ENCODE measurements at places on chromosomes 2 and 18.

DNA sequence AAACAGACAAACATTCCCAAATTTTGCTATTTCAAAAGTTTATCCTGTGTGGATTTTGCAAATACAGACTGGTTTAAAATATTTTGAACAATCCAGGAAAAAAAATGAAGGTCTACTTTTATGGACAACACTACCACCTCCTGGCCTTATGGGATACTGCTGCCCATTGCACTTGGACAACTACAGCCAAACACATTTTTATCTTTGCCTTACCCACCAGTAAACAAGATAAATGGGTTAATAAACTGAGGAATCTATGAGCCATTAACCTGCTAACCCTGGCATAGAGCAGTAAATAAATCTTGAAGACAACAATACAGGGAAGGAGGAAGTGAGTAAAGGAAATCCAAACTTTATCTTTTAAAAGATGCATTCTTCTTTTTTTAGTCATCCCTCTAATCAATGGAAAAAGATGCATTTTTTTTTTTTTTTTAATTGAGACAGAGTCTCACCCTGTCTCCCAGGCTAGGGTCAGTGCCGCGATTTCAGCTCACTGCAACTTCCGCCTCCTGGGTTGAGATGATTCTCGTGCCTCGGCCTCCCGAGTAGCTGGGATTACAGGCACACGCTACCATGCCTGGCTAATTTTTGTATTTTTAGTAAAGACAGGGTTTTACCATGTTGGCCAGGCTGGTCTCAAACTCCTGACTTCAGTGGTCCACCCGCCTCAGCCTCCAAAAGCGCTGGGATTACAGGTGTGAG is 2.1 kb upstream of the SPIRE1 start:
- DNase-seq, result no peak

GRCh38 chr2:36441065-36441625 is 85.6 kb downstream of the CRIM1 start:
- DNase-seq, result no peak

DNA sequence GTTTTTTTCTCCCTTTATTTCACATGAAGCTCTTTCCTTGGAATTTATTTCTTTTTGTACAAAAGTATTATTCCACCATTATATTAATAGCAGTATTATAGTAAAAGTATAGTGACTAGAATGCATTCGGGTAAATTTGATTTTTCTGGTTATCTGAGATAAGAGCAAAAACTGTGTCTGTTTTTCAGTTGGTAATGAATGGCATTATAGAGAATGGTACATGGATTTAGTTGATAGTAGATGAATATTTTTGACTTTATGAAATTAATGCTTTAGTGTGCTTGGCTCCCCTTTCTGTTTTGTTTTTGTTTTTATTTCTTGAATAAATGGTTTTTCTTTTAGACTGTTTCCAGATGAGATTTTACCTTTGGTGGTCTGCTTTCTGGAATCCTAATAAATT is 71.8 kb downstream of the MTA3 start:
- no peak for DNase-seq

DNA sequence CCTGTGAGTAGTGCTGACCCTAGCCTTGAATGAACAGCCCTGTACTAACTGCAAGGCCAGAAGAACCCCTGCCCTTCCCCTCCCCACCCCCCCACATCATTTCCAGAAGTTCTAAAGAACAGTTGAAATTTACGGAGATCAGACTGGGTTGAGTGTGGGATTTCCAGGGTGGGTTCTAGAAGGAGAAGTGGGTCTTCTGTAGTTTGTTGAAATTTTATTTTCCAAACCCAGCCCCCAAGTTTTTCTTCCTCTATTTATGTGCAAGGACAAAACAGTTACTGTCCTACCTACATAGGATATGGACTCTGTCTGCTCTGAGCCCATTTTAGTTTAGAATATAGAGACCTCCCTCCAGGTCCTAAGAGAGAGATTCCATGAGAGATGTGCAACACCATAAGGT is 26.3 kb upstream of the CASP10 start:
- DNase-seq, result no peak

GRCh38 chr18:78422336-78422735 is 557.3 kb upstream of the SALL3 start:
- no peak for DNase-seq

- DNase-seq, result no peak
These were observed 70.9 kb downstream of the NCKAP5 start for GRCh38 chr2:133497270-133497893.

DNA sequence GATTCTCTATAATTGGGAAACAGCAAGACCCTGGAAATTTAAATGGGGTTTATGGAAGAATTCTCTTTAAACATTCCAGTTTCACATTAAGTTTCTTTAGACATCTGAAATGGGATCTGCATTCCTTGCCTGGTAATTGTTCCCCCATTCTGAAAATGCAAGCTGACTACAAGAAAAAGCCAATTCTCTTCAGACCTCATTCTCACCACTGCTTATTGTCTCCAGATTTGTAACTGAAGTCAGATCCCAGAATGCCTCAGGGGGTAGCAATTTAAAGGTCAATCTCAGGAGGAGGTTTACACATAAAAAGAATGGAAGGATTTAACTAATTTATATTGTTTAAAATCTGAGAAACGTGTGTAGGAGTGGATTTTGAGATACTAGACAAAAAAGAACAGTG is 41.2 kb downstream of the COL3A1 start:
- DNase-seq, result no peak

DNA sequence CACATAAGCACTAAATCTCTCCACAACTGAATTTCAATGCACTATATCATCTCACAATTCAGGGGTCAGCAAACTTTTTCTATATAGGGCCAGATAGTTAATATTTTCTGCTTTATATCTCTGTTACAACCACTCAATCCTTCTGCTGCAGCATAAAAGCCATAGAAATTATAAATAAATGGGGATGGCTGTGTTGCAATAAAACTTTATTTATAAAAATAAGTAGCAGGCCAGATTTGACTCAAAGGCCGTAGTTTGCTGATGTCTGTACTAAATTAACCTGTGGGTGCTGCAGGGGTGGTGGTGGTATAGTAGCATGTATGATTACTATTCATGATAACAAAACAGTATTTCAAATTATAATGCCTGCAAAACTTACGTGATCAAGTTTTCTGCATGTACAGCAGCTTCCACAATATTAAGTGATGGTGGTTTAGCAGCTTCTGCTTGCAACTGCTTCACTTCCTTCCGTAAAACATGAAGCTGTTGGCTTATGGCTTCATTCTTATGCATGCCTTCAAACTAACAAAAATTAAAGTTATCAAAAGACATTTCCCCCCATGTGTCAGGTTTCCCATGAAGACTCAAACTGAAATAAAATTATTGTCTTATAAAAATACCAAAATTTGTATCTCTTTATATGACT is 64.1 kb downstream of the SIGLEC15 start:
- DNase-seq, result no peak

DNA sequence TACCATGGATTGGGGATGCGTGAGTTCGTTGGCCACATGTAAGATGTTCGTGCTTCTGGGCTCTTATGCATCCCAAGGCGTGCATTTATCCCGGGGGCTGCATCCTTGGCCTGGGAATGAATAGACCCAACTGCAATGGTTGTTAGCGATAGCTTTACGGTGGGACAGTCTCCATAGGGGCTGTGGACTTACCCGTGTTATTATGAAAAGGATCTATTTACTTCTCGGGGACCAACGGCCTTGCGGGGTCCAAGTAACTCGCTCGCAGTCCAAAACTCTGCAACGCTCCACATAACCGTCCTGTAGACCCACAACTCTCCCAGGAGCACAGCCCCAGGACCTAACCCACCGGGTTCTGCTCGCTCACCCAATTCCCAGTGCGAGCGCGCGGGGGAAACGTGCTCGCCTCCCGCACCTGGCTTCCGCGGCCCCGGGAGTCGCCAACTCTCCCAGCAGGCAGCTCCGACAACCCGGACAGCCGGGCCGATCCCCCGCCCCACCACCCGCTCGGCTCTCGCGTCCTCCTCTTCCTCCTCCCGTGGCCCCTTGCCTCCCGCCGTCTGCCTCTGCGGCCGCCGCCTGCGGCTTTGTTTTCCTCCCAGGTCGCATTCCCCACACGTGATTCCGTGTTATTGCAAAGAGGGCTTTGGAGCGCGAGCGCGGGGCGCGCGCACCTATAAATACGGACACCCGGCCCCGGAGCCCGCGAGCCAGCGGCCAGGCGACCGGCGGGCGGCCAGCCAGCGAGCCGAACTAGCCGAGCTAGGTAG is at the start of gene CABLES1:
Gene CABLES1 (plus strand): TSS at position 706 of the 770 bp plus-strand sequence. CDS start 278 bp downstream, outside the sequence.
- peak; percentile 38 for DNase-seq

DNA sequence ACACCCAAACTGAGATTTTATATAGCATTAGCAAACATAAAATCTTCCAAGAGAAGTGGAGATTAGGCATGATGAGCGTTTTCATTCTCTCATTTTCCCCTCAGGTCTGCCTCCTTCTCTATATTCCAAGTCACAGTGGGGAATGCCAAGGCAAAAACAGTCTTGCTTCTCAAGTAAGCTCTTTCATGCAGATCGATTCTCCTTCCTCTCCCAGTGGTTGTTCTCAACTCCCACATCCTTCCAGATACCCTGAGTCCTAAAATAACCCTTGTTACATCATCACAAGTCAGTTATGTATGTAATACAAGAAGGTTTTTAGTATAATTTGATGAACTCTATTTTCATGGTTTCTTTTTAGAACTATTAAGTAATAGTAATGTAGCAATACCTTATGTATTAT is 150.6 kb downstream of the TXNL1 start:
- DNase-seq, result no peak

- peak; percentile 63 for DNase-seq
These were observed 5.5 kb downstream of the TMBIM1 start for GRCh38 chr2:218286570-218287459.

DNA sequence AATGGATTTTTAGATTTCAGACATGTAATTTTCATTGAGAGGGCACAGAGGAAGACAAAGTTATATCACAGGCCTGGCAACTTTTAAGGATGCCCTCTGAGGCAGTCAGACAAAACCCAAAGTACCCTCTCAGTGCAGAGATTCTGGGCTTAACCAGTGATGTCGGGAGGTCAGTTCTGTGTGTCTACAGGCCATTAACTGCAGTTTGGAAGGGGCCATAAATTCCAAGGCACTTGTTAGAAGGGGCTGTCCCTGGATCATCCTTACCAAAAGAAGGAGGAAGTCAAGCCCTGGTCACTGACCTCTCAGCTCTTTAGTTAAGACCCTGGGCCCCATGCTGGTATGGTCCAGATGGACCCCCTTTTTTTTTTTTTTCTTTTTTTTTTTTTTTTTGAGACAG is 60.7 kb downstream of the LRRFIP1 start:
- DNase-seq, result no peak
